ENCODE measurements at places on chromosomes 6 and 20.

DNA sequence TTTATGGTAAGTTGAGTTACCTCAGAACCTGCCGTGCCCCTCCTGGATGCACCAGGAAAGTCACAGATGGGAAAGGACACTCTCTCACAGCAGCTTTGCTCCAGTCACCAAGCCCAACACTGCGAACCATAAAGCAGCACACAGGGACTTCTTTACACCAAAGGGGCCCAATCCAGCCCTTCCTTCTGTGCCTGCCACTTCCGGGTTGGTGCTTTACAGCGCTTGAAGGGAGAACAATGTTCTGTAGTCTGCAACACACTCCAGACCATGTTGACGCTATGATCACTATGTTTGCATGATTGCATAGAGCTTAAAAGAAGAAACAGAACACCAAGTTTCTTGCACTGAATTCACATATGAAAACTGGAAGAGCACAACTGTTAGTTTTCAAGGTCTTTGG lies 57.1 kb downstream of the SERAC1 start:
- no peak for DNase-seq

DNA sequence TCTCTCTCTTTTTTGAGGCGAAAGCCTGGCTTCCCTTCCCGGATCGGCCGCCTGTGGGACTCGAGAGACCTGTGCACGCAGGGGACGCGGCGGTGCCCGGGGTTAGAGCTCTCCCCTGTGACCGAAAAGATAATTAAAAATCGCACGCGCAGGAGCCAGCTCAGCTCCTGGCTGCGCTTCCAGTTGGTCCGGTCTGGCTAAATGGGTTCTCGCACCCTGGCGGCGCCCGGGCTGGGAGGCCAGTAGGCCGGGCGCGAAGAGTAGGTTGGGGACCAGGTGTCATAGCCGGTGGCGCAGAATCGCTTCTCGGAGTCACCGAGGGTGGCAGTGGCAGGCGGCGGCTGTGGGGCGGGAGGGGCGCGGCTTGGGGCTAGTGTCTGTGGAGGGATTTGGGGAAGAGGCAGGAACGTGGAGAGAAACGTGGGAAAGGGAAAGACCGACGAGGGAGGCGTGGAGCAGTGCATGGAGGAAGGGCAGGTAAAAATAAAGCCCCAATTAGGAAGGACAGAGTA lies 41.9 kb upstream of the SUPT3H start:
- peak; percentile 86 for DNase-seq

DNA sequence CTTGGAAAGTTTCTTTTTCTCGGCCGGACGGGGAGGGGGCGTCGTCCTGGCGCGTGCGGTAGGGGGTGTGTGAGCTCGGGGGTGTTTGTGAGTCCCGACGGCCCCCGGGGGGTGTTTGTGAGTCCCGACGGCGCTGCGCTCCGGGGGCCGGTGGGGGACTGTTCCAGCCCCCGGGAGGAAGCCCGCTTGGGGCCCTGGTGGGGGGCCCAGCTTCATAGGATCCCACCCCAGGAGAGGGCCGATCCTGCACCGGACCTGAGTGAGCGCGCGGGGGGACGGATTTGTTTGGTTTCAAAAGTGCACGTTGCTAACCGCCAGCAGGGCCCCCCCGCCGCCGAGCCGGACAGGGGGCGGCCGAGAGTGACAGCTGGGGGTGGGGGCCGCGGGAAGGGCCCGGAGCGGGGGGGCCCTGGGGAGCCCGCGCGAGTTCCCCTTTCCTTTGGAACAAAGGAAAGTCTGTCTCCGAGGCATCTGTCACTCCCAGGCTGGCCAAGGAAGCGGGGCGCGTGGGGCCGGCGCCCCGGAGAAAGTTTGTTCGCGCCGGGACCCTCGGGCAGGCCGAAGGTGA lies 485 bp downstream of the TGIF2 start:
- DNase-seq: peak; percentile 71

DNA sequence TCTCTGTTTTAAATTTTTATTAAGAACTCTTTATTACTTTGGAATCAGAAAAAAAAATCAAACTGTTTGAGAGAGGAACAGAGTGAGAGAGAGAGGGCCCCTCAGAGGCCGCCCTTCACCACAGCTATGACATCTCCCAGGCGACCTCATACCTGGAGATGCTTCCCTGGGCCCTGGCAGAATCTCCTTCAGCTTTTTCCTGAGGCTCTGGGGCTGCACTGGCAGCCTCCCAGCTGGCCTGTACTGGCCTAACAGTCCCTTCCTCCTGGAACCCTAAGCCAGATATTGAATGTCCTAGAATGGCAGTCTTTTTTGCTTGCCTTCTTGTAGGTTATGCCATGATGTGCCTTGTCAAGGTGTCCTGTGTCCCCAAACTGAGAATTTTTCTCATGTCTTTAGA lies 13.7 kb downstream of the ABHD12 start:
- no peak for DNase-seq

GRCh38 chr6:156280065-156280464 lies 497.1 kb upstream of the ARID1B start:
- DNase-seq: peak; percentile 37

DNA sequence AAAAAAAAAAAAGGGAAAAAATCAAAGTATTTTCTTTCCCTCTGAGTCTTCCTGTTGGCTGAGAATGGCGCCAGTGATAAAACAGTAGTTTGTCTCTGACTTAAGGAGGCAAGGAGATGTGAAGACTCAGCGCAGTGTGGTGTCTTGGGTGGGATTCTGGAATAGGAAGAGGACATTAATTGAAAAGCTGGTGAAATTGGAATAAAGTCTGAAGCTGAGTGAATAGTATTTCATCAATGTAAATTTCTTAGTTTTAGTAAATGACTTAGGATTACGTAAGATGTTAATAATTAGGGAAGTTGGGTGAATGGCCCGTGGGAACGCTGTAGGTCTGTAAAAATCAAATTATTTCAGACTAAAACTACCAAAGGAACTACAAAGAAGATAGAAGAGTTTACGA lies 122.8 kb upstream of the ZNF217 start:
- DNase-seq: no peak

GRCh38 chr6:25016014-25016720 lies 80.4 kb upstream of the RIPOR2 start:
- DNase-seq: no peak

- DNase-seq: no peak
These were observed 10.5 kb downstream of the FAM120B start for GRCh38 chr6:170317076-170317475.

DNA sequence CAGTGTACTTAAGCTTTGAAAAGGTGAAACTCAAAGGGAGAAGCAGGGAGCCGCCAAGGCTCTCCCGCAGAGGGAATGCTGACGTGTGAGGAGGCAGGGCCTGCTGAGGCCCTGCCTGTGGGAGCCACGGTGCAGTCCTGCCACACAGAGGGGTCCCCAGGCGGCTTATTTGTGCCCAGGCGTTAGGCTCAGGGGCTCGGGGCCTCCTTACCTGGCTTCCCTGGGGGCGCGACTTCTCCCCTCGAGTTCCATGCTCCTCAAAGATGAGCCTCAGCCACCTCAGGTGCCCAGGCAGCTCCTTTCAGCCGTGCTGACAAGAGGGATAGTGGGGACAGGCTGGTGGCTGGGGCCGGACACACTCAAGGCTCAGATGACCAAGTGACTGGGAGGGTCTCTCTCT lies 2.2 kb upstream of the KIF25 start:
- no peak for DNase-seq

GRCh38 chr6:62367601-62368000 lies 81.6 kb upstream of the KHDRBS2 start:
- DNase-seq: peak; percentile 90

DNA sequence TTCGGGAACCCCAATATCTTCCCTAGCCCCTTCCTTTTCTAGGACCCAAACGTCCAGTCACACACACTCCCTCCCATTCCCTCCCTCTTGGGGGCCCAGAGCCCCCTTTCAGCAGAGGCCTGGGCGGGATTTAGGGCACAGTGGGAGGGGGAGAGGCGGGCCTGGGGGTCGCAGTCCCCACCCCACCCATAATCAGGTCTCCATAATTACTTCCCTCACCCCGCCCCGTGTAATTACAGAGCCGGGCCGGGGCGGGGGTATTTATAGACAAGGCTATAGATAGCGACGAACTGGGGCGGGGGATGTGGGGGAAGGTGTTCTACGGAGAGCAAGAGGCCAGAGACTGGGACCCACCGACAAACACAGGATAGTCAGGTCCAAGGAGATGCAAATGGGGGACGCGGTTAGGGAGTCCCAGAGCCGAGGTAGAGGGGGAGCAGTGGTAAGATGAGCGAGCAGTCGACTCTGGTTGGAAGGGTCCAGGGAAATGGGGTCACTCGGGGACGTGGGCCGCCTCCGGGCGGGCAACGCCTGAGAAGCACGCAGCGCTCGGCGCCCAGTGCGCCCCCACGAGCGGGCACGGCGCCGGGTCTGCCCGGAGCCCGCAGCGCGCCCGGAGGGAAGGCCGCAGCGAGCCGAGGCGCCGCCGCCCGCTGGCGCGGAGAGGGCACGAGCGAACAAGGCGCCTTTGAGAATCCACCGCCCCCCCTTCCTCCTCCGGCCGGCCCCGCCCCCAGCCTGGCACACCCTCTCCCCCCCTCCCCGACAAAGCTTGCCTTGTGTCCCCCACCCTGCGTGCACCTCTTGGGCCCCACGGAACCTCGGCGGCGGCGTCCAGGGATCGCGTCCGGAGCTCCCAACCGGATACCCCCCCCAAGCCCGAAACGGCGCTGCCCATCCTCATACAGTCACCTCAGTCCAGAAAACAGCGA lies 670 bp upstream of the COL11A2 start:
- peak; percentile 50 for DNase-seq

DNA sequence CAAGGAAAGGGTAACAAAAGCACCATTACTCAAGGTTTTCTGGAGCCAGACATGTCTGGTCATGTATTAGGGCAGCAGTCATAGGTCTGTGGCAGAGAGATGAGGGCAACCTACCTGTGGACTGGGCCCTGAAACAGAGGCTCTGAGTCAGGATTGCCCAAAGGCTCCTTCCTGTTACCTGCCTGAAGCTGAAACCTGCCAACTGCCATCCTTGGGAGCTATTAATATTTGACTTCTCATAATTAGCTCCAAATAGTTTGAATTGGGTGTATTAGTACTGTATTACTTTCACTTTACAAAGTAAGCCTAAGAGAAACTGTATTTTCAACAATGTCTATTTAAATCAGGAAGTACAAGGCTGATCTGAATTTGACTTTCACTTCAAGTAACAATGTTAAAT lies 72.0 kb upstream of the TBX18 start:
- no peak for DNase-seq

DNA sequence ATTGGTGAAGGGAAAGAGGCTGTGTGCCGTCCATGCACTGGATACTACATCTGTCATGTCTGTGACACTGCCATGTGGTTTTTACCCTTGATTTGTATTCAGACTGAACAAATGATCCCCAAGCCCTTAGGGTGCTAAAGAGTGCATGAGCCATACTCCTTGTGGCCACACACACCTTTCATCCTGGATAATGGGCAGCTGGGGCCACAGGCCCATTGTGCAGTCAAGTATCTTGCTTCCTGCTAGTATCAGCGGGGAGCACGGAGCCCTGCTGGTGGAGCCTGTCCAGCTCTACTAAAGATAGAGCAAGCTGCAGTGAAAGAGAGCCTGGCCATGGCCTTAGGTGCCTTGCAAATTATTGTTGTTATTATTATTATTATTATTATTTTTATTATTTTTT lies 75.1 kb downstream of the SLX4IP start:
- no peak for DNase-seq

- DNase-seq: no peak
These were observed 18.1 kb downstream of the PXDC1 start for GRCh38 chr6:3733321-3733925.

- DNase-seq: no peak
These were observed 73.9 kb downstream of the GINS1 start for GRCh38 chr20:25481235-25481917.

DNA sequence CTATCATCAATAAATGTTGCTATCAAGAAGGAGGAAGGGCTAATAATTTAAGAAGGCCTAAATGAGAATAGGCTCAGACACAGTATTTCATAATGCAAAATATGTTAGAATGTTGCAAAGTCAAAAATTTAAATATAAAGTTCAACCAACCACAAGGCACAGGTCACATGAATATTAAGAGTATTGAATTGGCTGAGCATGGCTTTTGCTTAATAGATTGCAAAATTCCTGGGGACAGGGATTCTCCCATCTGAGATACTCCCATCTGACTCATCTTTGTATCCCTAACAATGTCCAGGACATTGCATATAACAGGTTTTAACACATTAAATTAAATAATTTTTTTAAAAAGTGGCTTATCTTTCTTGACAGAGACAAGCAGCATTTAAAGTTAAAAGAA lies 32.9 kb upstream of the UTRN start:
- DNase-seq: no peak

- DNase-seq: no peak
These were observed 375.5 kb downstream of the PKHD1 start for GRCh38 chr6:51711876-51712275.

- no peak for DNase-seq
These were observed 374.2 kb upstream of the FLRT3 start for GRCh38 chr20:14711652-14712051.

DNA sequence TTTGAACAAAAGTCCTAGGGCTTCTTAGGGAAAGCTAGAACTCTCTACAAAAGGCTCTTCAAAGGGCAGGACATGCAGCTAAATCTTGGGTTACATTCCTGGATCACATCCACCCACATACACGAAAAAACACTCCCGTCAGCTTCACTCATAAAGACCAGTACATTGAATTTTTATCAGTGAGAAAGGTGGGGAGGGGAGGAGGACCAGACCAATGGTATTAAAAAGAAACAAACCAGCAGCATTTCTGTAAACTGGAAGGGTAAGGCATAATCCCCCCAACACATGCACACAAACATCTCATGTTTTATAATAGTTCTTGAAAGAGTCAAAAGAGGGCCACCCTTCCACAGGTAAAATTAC lies 31.6 kb downstream of the MYLK4 start:
- DNase-seq: peak; percentile 72

- no peak for DNase-seq
These were observed 107.0 kb downstream of the ERMARD start for GRCh38 chr6:169858293-169858934.

- no peak for DNase-seq
These were observed 57.3 kb downstream of the TRAF3IP2 start for GRCh38 chr6:111548368-111548767.

DNA sequence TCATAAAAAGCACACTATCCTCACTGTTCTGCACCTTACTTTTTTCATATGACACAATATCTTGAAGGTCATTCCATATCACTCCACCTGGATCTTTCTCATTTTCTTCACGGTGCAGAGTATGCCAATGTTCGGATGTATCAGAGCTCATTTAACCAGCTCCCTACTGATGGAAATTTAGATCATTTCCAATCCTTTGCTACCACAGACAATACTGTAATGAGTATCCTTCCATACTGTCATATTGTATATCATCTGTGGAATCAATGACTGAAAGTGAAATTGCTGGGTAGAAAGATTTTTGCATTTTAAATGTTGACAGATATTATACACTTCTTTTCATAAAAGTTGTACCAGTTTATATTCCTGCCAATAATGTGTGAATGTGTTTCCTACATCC lies 2.2 kb upstream of the RAB44 start:
- no peak for DNase-seq
